ENCODE measurements at places on chromosomes 2 and 18.

DNA sequence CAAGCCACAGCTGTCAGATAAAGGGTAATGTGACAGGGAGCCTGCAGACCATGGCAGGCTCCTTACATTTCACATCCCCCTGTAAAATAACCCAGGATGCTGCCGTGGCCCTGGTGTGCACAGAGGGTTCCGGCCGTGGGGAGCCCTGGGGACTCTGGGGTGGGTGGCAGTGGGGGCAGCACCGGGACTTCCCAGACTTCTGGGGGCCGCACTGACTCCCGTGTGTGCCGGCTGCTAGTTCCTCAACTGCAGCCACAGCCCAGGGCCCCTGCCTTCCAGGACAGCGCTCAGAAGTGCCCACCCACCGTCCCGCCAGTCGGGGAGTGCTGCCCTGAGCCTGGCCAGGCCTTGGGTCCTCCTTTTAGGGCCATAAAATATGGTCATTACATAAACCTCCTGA, 56.5 kb downstream of the CIB4 start:
- DNase-seq, result no peak

- DNase-seq, result no peak
These were observed 32.0 kb downstream of the SLC14A1 start for GRCh38 chr18:45755934-45756333.

DNA sequence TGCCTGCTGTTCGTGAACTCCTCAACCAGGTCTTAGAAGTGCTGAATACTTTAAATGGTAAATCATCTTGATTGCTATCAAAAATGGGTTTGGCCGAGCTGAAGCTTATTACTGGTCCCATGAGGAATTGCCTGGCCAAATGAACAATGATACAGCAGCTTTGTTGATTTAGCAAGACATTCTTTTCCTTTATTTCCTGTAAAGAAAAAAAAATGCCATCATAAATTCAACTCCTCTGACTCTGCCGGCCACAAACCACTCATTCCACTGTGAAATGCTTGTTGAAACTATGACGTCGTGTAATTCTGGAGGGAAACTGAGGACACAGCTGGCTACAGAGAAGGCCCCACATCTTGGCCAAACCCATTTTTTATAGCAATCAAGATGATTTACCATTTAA, 74.2 kb upstream of the ID2 start:
- DNase-seq, result no peak

DNA sequence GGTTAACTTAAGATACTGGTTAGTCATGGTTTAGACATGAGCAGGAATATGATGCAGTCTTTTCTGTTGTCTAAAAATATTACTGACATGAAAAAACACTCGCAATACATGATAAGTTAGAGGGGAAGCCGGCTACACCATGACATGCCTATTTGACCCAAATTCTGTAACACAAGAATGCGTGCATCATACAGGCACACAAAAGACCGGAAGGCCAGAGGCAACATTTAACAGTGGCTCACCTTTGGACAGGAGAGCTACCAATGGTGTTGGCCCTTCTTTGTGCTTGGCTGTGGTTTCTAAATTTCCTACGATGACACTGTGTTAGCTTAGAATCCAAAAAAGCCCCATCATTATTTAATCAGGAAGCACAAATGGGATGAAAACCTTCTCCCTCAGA, 4.1 kb downstream of the PARD6G start:
- DNase-seq, result no peak

- no peak for DNase-seq
These were observed 402.0 kb upstream of the ACVR2A start for GRCh38 chr2:147442816-147443215.

GRCh38 chr2:218180467-218181114, 13.8 kb upstream of the CXCR1 start:
- no peak for DNase-seq

GRCh38 chr2:235073868-235074413, 122.1 kb downstream of the SH3BP4 start:
- no peak for DNase-seq

GRCh38 chr18:7855028-7855427, 287.9 kb downstream of the PTPRM start:
- DNase-seq, result no peak
